Hematopoietic multipotent progenitor cell treated with erythropoietin and hydrocortisone succinate and interleukin-3 and kit ligand, for 4 days (in vitro differentiated cells): ENCODE measurements at places on chromosomes 5 and 9.

- no peak for DNase-seq
These were observed 396.1 kb upstream of the GRIA1 start for GRCh38 chr5:153094333-153094732.

DNA sequence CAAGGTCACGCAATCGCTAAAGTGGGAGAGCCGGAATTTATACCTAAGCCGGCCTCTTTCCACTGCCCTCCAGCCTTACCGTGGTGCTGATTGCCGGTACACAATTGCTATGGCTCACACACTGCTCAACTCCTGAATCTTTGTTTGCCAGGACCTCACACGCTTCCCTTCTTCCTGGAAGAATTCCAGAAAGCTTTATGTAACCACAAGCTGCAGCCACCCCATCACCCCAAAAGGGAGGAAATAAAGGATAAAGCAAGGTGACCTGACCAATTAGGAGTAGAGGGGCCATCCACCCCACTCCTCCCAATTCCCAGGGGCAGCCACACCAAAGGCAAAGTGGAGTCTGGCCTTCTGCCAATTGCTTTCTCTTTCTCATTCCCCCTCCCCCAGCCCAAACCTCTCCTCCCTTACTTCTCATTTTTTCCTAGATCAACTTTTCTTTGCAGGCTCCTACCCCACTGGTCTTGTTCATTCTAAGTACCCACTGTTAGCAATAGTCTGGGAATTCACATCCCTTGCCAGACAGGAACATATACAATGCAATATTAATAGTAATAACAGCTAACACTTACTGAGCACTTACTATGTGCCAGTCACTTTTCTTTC lies 18.0 kb upstream of the CDC23 start:
- DNase-seq, result peak; percentile 52

- no peak for DNase-seq
These were observed 302.8 kb downstream of the EBF1 start for GRCh38 chr5:158796812-158797497.

DNA sequence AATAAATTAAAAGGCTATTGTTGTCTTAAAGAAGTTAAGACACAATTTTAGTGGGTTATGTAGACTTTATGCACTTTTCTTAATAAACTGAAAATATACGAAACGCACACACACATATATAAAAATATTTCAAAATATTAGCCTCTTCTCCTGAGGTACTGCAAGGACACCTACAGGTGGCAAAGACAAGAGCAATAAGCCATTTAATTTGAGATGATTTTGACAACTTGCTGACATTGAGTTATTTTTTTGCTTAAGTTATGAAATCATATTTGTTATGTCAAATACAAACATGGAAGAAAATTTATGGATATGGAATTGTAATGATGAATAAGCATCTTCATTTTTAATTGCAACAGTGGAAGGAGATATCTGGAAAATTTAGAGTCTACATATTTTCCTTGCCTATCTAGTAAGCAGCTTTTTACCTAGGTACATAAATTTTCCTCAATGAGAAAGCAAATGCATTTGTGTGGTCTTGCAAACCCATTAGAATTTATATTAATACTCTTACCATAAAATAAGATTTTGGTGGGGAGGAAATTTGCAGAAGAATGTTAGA lies 301.6 kb downstream of the ISL1 start:
- DNase-seq, result no peak

- DNase-seq, result no peak
These were observed 30.3 kb upstream of the IL17B start for GRCh38 chr5:149409268-149409948.

DNA sequence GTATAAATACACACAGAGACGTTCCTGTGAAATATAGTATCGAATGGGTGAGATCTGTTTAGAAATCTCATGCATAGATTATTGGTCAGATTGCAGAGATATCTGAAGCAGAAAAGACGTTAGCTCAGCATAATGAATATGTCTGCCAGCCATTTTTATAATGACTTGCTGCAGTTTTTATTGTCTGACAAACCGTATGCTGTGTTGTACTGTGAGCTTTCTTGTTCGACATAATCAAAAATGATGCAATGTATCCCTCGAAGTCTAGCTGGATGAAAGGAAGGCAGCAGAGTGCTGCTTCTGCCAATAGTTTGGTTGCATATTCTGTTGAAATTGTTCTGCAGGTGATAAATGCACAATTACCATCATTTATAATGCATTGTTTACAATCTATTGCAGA lies 514.9 kb upstream of the ARRDC3 start:
- no peak for DNase-seq

GRCh38 chr9:87498046-87498810 lies 561 bp downstream of the DAPK1 start:
- DNase-seq, result peak; percentile 76

- peak; percentile 45 for DNase-seq
These were observed 1.8 kb downstream of the SHB start for GRCh38 chr9:38066914-38067858.

GRCh38 chr5:113692891-113693457 lies 179.5 kb downstream of the YTHDC2 start:
- no peak for DNase-seq

DNA sequence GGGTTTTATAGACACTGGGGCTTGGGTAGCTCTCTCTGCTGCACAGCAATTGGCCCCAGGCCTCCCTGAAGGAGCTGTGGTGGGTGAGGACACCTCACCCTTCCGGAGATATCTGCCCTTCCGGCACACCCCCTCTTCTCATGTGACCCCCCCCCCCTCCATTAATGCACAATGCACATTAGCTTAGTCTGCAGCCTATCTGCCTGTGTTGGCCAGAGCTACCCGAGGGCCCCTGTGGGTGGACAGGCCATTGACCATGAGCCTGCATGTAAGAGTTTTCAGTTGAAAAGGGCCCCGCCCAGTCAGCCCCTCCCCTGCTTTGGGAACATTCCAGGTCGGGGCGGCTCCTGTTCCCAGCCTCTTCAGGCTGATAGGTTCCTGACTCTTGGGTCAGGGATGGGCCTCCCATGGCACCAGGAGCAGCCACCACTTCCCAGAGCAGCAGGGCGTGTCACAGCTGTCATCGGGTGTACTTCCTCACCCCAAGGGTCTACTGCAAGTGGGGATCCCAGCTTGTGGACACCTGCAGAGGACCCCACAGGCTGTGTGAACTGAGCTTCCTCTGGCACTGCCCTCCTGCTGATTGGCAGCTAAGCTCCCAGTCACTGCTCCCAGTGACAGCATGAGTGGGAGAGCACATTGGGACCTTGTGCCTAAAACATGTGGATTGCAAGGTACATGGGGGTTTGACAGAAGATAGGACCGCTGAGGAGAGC lies 17.8 kb downstream of the PHF2 start:
- DNase-seq, result no peak

- no peak for DNase-seq
These were observed 21.1 kb downstream of the SRFBP1 start for GRCh38 chr5:121982893-121983285.

- no peak for DNase-seq
These were observed 50.4 kb downstream of the SNX18 start for GRCh38 chr5:54567996-54568395.

- DNase-seq, result peak; percentile 75
These were observed 258.7 kb upstream of the ARRDC3 start for GRCh38 chr5:91641730-91642350.

DNA sequence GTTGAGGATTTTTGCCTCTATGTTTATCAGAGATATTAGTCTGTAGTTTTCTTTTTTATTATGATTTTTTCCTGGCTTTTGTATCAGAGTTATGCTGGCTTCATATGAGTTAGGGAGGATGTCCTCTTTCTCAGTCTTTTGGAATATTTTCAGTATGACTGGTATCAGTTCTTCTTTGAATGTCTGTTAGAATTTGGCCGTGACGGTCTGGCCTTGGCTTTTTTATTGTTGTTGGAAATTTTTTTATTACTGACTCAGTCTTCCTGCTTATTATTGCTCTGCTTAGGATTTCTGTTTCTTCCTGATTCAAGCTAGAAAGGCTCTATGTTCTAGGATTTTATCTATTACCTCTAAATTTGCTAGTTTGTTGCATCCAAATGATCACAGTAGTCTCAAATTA lies 421.9 kb downstream of the CDH10 start:
- no peak for DNase-seq

GRCh38 chr5:174563899-174564298 lies 160.5 kb upstream of the MSX2 start:
- DNase-seq, result no peak

DNA sequence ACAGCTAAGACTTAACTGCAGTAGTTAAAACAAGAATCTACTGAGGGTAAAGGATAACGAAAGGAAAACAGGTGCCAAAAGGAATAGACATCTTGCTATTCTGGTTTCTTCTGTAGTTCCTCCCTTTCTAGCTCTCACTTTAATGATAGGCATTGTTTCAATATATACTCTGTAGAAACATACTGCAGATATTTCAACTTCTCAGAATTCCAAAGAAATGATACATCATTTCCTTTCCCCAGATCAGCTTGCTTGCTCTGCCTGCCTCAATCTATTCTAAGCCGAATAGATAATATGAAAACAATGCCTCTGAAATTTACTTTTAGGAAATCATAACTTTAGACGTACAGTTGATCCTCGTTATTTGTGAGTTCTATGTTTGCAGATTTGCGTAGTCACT lies 46.3 kb downstream of the ACO1 start:
- DNase-seq, result no peak

GRCh38 chr5:146718609-146719008 lies 159.9 kb downstream of the PPP2R2B start:
- no peak for DNase-seq

- peak; percentile 29 for DNase-seq
These were observed 62.3 kb downstream of the ST8SIA4 start for GRCh38 chr5:100840789-100841188.

DNA sequence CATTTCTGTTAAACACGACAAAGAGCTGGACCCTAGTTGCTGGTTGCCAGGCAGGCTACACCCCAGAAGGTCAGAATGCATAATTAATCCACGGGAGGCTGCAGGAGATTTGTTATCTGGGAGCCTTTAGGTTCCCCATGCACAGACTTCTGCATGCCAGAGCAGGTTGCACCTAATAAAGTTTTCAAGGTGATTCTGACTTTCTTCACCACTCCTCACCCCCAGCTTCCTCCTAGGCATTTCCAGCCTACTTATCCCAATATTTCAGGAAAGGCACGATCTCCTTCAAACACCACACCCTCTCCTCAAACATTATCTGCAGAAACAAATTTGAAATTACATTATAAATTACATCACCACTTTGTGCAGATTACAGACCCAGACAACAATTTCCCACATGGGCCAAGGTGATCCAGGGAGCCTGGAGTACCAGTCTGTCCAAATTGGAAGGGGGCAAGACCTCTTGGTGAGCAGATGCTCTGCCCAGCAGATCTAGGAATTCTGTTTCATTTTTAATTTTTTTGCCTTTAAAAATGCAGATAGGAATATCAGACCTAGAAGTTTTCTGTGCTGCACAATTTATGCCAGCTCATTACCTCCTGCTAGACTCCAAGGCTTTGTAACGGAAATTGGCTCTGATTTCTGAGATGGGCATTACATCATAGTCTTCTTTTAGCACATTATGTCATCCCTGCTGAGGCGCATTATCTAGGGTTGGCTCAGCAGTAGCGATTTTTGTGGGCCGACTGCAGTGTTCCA lies 363.4 kb upstream of the SLC30A5 start:
- DNase-seq, result peak; percentile 7

GRCh38 chr5:133393776-133394476 lies 218.4 kb downstream of the FSTL4 start:
- no peak for DNase-seq

- DNase-seq, result no peak
These were observed 97.2 kb downstream of the SREK1 start for GRCh38 chr5:66241136-66241825.

DNA sequence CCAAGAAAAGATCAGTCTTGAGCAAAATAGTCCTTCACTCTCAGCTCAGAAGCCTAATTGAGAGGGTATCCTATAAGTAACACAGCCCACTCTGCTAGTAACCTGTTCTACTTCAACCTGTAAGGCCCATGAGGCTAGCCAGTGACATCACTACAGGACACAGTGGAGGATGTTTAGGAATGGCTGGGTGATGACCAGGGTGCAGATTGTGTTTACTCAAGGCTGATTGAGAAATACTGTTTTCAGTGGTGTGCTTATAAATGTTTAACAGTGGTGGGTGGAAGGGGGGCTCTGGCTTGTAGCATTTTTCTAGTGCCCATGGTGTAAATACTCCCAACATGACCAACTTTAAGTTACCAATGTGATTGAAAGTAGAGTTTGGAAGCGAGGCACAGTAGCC lies 159.8 kb upstream of the CCDC152 start:
- no peak for DNase-seq

- no peak for DNase-seq
These were observed 130.4 kb upstream of the RFX3 start for GRCh38 chr9:3656224-3656623.
